ENCODE measurements at places on chromosomes 1 and 21.

- DNase-seq: no peak
Measured at GRCh38 chr1:186655876-186656275, 24.3 kb downstream of the PTGS2 start.

DNA sequence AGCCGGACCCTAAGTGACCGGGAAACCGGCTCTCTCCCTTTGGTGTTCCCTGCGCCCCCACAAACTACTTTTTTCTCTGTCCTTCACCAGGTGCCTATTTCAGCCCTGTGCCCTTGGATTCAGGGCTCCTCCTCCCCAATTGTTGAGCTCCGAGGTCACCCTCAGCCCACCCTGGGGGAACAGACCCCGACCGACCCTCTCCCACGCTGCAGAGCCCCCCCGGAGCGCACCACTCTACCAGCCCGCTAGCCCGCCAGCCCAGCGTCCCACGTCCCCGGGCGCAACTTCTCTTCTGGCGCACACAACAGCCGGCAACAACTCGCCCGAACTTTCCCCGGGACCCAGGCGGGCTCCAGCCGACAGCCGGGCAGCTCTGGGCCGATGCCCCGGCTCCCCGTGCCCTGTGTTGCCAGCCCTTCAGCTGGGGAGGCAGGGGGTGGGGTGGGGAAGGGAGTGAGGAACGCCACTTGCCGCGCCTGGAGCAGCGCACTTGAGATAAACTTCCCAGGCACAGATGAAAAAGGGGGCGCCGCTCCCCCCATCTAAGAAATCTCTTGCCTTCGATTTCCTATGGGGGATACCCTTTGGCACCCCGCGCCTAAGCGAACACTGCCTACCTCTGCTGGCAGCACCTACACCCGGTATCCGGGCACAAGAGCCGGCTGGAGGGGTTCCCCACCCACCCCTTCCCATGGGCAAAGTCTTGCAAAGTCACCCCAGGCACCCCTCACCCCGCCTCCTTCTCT, 997 bp downstream of the CASZ1 start:
- DNase-seq: no peak

DNA sequence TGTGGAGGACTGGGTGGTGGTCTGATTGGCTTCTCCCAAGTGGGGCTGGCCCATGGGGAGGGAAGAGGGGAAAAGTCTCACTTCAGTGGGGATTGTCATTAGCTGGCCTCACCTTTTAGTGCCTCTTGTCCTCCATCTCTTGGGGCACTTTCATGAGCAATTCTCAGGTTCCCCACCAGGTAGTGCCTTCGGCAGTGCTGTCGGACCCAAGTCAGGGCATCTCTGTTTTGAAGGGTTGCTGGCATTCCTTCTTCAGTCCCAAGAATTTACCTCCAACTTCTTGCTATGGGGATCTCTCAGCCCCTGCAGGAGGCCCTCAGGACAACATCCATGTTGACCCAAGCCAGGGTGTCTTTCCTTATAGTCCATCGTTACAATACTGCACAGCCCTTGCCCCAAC, 54.7 kb upstream of the F3 start:
- DNase-seq: no peak

- DNase-seq: no peak
Measured at GRCh38 chr1:152996633-152997400, 4.7 kb upstream of the SPRR3 start.

DNA sequence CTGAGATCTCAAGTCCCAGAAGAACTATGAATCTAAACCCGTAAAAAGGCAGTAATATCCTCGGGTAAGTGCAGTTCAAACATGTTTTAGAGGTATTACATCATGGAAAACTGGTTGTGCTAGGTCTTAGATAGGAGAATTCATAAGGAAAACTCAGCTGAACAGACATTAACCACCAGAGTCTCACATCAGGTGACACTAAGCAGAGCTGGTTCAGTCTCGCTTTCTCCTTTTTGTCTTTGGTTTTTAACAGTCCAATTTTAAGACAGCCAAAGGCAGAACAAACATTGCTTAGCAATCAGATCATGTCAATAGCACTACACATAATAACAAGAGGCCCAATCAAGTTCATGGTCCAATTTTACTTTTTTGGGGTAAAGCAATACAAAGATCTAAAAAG, 63.1 kb upstream of the MUTYH start:
- no peak for DNase-seq

All from activated T-cell treated with anti-CD3 and anti-CD28 coated beads for 4 hours (primary cell).